ENCODE measurements at places on chromosomes 1 and 21. TPM values are rescaled to one million over a fixed set of nuclear protein-coding genes. Genes with fewer than 3 reads are reported as not detected.

DNA sequence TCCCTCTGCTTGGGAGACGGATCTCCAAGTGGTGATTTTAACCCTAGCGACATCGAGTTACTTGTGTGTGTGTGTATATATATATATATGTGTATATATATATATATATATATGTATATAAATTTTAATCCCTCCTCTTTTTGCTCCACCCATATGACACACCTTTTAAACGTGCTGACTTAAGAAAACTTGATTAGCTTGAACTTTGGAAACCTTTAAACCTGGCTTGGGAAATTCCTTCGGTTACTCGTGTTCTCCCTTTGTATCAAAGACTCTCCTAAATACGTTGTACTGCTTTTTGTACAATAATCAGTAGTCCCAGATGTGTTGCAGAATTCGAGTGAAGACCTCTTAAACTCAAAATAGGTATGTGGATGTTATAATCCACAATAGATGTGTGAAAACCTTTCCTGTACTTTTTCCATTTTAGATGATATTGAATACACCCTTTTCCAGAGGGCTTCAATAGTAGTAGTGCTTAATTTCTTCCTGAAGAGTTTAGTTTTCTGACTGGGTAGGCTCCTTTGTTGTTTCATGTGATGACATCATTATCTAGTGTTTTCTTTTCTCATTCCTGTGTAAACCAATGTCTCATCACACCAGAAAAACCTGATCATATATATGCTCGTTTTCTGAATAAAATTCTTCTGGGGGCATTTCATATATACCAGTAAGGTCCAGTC lies 1.4 kb downstream of the RNF11 start:
- H3K27me3 ChIP-seq = peaks cover 4% of the 10 kb centered on the region
- H3K36me3 ChIP-seq = no peaks in the 10 kb centered on the region
- peaks cover 25% of the 10 kb centered on the region for H3K4me1 ChIP-seq
- peak; percentile 52 for DNase-seq
- no peak overlapping the region for H3K27ac ChIP-seq

- no peaks in the 10 kb centered on the region for H3K4me1 ChIP-seq
- no peaks in the 10 kb centered on the region for H3K27me3 ChIP-seq
- no peak overlapping the region for H3K4me3 ChIP-seq
- H3K36me3 ChIP-seq = no peaks in the 10 kb centered on the region
- no peak overlapping the region for H3K27ac ChIP-seq
- DNase-seq = no peak
These were observed 151.0 kb downstream of the NUF2 start for GRCh38 chr1:163472651-163473248.

Gene PLA2G2D
- total RNA-seq = not detected

Gene TMEM54
- total RNA-seq = 23.4 TPM

Measured in HFFc6 (cell line).